ENCODE measurements at places on chromosomes 3 and 15.

DNA sequence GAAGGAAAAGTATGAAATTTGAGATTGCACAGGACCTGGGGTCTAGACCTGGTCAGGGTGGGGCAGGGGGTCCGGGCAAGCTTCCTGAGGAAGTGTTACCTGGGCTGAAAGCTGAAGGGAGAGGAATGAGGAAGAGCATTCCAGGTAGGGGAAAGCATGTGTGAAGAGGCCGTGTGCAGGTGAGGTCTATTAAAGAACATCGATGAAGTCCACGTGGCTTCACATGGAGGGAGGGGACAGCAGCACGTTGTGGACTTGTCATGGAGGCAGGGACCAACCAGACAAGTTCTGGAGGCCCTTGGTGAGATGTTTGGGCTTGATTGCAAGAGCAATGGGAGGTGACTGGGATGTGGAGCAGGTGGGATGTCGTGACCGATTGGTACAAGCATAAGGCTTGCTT, 47.1 kb downstream of the IDH2 start:
- DNase-seq, result no peak

DNA sequence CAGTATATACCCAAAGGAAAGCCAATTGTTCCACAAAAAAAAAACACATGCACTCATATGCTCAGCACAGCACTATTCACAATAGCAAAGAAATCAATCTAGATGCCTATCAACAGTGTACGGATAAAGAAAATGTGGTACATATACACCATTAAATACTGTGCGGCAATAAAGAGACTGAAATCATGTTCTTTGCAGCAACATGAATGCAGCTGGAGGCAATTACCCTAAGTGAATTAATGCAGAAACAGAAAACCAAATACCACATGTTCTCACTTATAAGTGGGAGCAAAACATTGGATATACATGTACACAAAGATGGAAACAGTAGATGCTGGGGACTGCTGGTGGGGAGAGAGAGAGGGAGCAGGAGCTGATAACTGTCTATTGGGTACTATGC, 124.2 kb upstream of the AADACL2 start:
- DNase-seq, result no peak

GRCh38 chr3:110656394-110657025, 415.1 kb upstream of the NECTIN3 start:
- DNase-seq, result no peak

- no peak for DNase-seq
These were observed at the start of gene CSK for GRCh38 chr15:74781431-74782258. CSK (plus strand) TSS chr15:74782080; CDS start chr15:74798298, 16,218 bp downstream.

DNA sequence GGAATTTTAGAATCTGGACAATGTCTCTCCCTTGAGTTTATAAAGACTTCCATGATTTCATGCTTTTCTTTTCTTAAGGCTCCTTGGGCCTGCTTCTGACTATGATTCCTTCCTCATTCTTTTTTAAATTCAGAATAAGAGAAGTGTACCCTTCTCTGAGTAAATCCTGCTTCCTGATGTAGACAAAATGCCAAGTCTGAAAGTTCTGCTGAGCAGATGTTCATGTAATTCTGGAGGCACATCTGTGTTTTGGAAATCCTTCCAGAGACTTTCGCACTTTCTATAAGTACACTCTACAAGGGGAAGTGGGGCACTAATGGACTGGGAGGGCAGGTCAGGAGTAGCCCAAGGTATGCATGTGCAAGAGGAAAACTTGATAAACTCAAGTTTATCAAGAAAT, 24.8 kb downstream of the TPM1 start:
- no peak for DNase-seq

DNA sequence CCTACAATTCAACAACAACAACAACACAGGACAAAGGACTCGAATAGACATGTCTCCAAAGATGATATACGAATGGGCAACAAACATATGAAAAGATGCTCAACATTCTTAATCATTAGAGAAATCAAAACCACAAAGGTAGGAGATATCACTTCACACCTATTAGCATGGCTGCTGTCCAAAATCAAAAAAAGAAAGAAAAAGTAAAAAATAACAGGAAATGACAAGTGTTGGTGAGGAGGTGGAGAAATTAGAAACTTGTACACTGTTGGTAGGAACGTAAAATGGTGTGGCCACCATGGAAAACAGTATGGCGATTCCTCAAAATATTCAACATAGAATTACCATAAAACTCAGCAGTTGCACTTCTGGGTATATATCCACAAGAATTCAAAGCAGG, 312.3 kb upstream of the STT3B start:
- DNase-seq, result no peak
